ENCODE measurements at places on chromosomes 5 and 9.

DNA sequence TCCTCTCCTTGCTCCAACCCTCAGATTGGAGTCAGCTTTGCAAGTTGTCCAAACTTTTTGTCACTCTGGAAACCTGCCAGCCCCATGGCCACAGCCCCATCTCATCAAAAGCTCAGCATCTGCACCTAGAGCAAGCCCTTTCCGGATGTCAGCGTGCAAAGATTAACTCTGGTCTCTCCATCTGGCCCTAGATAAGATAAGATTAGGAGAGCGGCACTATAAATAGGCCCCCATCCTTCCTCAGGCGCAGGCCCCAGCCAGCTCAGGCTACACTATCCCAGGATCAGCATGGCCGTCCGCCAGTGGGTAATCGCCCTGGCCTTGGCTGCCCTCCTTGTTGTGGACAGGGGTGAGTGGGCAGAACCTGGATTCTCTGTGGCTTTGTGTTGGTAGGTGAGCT is at the start of gene SPINK4:
Gene SPINK4 (plus strand): TSS at position 247 of the 400 bp plus-strand sequence. CDS start 42 bp downstream, at position 289.
- DNase-seq = no peak

- no peak for DNase-seq
Observed at GRCh38 chr5:142222225-142222865, 102.5 kb downstream of the SPRY4 start.

- no peak for DNase-seq
Observed at GRCh38 chr9:122360891-122361290, 9.9 kb upstream of the PTGS1 start.

DNA sequence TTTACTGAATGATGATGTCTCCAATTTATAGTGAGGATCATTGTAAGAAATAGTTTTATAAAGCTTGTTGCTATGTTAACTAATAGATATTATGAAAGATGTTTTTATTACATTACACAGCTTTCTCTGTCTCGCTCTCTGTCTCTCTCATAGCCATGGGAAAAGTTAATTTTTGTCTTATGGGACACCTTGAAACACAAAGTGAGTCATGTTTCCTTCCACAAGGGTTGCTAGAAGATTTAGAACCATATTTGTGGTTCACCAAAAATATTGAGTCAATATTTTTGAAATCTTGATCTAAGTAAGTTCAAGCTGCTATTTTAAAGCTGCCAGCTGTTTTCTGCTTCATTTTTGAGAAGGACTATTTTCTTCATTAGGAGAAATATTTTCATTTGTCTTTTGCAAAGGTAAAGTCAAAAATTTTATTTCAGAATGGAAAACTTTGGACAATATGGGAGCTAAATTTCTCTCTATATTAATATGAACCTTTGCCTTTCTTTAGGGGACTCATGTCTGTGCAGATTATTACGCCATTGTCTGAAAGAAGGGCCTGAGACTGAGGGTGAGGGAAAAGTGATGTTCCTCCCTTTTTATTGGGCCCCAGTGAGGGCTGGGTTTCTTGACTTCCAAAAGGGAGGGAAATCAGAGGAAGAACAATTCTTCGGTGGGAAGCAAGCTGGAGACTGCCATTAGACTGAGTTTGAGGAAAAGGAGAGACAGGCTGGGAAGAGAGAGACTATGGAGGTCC is 87.9 kb upstream of the SLC24A2 start:
- DNase-seq = no peak

DNA sequence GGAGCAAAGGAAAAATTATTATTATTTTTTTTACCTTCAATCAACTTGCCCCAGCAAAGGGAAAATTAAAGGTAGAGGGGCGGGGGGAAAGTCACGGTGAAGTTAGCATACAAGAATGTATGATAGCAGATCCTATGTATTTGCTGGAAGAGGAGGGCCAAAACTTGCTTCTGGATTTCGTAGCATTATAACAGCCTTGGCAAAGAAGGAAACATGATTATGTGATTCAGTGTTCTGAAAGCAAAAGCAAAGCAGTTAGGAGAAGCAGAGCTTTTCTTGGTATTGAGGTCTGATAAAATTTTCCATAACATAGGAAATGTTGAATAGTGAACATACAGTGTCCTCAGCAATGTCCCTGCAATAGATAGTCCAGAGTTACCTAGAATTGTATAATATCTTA is 32.4 kb downstream of the MAST4 start:
- no peak for DNase-seq
